Hematopoietic multipotent progenitor cell (in vitro differentiated cells): ENCODE measurements at places on chromosomes 2 and 18.

- no peak for DNase-seq
These were observed 40.9 kb downstream of the GULP1 start for GRCh38 chr2:188332619-188333018.

GRCh38 chr18:62577765-62578164, 54.9 kb downstream of the ZCCHC2 start:
- no peak for DNase-seq

GRCh38 chr2:45224321-45224992, 215.2 kb upstream of the SIX2 start:
- DNase-seq: peak; percentile 49

- DNase-seq: no peak
These were observed 59.8 kb downstream of the GLS start for GRCh38 chr2:190940454-190940853.

GRCh38 chr2:102233132-102233884, 46.5 kb downstream of the IL1RL2 start:
- no peak for DNase-seq

GRCh38 chr2:37343537-37344434, 644 bp upstream of the QPCT start:
- DNase-seq: no peak

- DNase-seq: no peak
These were observed 60.4 kb upstream of the SEC11C start for GRCh38 chr18:59079264-59079663.

DNA sequence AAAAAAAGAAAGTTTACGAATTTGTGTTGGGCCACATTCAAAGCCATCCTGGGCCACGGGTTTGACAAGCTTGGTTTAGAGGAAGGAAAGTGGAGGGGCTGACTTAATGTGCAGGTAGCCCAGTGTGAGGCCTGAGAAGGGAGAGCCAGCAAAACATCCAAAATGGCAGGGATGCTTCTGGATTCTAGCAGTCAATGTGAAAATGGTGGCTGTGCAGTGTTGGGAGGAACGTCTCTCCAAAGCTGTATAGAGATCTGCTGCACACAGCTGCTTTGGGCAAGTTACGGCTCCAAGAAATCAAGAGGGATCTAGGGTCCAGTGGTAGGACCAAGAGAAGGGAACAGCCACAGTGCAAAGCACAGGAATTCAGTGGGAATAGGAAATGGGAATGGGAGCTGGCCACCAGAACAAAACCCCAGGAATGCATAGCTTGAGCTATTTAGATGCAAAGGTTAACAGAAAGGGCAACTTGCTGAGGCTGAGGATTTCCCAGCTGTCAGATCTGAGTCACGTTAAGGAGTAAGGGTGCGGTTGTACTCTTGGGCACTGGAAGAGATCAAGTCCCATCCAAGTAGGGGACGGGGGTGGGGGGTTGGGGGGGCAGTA, 70.6 kb downstream of the B3GNT2 start:
- DNase-seq: no peak

DNA sequence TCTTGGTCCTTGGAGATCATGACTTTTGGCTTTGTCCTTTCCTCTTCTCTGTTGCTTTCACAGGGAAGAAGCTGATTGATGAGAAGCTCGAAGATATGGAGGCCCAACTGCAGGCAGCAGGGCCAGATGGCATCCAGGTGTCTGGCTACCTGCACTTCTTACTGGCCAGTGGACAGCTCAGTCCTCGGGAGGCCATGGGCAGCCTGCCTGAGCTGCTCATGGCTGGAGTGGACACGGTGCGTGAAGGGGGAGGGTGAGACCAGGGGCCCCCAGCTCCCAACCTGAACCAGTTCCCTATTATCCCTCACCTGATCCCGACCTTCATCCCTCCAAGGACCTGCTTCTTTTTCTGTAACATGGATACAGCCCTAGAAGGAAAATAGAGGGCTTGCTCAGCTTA, 18.7 kb downstream of the PRKAG3 start:
- no peak for DNase-seq

- no peak for DNase-seq
These were observed 145.1 kb downstream of the PIEZO2 start for GRCh38 chr18:11004294-11004693.

DNA sequence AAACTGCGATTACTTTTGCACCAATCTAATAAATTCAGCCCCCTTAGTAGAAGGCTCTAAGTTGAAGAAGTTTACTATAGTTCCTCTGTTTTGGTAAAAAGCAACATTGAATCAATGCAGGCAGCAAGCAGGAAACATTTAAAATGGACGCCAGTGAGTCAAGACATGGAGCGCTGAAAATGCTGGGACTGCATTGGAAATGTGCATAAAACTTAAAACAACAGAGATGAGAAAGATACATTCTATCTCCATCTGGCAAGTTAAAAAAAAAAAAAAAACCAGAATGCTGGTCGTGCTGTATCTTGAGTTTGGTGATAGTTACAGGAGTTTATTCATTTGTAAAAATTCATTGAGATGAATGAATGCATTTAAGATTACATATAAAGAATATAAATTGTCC, 117.0 kb upstream of the TWIST2 start:
- no peak for DNase-seq

DNA sequence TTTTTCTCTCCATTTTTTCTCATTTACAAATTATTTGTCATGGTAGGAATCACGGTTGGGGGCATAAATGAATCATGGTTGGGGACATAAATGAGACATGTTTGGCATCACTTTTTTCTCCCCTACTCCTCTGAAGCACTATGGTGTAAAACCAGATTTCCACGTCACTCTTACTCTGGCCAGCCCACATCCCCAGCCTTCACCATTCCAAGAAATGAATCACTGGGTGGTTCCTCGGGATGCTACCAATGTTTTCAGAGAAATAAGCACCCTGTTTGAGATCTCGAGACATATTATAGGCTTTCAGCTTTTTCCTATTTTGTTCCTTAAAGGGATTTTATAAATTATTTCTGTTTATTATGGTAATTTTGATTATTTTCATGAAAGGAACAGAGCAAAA, 155.0 kb upstream of the SLC8A1 start:
- DNase-seq: no peak

DNA sequence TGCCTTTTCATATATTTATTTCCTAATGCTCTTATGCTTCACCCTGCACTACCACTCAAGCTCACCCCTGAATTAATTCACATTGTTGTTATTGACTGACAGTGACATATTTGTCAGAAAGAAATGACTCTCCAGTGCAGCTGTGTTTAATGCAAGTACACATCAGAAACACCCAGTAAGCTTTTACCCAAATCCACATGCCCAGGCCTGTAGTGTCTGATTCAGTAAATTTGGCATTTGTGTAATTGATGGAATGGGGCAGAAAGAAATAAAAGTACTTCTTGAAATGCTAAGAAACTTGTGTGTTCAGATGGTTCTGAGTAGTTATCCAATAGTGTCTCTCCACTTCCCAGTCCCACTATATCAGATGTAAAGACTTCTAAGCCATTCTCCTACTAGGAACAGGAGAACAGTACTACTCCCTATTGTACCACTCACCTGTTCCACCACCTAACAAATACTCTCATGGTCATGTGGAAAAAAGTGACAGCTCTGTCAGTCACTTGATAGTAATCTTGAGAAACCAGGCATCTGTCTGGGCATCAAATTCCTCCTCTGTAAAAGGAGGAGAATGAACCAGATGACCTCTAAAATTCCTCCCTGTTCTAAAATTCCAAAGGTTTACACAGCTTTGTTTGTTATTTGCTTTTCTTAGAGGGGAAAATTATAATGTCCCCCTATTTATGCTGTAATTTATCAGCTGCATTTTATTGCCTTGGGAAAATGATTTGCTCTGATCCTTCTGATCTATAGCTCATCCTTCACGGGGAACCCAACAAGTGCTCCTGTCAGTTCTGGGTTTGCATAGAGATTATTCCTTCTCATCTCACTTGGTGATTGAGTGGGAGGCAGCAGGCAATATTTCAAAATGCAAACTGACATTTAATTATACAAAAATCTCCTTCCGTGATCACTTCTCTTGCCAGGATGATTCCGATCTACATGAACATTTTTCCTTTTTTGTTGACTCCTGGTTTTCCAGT, 70.9 kb downstream of the ZNF385B start:
- no peak for DNase-seq

GRCh38 chr18:75267643-75268363, 57.2 kb downstream of the TSHZ1 start:
- DNase-seq: no peak

DNA sequence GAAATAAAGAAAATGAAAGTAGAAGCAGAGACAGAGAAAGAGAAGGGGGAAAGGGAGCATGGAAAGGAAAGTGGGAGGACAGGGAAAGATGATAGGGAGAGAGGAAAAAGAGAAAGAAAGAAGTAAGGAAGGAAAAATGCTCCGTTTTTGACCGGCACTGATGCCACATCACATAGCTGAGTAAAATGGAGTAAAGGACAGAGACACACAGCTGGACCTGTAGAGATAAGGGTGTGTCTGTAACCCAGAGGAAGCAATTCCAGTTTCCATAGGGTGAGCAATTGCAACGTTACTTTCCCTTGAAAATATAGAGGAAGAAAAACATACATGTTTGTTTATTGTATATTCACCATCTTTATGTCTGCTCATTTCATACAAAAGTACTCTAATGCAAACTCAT, 1866.9 kb upstream of the PIK3C3 start:
- no peak for DNase-seq

GRCh38 chr18:59055345-59056032, 84.2 kb upstream of the SEC11C start:
- no peak for DNase-seq

DNA sequence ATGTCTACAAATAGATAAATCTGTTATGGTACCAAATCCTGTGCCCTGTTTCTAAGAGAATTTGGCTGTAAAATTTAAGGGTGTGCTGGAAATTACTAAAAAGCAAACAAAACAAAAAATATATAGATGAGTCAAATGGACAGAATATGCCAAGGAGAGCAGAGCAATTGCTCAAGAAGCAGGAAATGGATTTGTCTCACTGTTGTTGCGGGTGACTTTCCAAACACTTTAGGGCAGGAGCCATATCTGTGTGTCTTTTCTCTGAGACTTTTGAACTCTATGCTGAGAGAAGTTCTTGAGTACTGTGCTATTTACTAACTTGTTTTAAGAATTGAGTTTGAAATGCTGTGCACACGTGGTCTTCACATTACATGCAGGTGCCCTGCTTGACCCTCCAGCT, 221.7 kb downstream of the PHLPP1 start:
- DNase-seq: no peak

DNA sequence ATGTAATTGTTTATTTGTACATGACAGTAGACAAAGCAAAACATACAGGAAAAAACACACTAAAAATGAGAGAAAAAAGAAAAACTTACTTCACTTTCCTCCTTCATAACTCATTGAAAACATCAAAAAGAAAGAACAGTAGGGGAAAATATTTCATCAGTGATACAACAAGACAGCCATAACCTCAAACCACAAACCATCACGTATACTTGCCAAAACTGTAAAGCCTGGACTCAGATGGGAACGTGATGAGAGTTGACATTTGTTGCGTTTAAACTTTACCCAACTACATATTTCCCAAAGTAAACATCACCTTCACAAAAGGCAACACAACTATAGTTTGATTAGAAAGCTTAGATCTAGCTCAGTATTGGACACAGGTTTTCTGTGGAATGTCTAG, 278.2 kb upstream of the COL3A1 start:
- no peak for DNase-seq

DNA sequence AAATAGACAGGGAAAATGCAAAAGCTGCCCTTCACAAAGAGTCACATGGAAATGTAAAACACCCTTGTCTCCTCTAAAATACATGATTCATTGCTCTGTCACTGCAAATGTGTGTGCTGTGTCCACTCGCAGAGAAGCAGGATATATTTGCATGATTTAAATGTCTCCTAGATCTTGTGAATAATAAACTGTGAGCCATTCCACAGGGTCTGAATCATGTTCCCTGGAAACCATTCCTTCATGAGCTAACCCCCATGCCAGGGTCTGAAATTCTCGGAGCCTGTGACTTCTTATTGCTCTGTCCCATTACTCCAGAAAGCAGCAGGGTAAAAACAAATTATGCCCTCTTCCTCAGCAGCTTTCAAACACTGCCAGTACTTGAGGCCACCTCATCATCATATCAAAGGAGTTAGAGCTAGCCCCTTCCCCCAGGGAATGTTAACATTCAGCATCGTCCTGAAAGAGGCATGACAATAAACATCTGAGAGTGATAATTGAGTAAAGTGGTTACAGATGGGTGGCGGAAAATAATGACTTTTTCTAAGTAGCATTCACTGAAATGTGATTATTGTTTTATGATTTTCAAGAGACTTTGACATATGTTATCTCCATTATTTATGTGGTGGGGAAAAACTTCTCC, 11.7 kb upstream of the CNGA3 start:
- no peak for DNase-seq

DNA sequence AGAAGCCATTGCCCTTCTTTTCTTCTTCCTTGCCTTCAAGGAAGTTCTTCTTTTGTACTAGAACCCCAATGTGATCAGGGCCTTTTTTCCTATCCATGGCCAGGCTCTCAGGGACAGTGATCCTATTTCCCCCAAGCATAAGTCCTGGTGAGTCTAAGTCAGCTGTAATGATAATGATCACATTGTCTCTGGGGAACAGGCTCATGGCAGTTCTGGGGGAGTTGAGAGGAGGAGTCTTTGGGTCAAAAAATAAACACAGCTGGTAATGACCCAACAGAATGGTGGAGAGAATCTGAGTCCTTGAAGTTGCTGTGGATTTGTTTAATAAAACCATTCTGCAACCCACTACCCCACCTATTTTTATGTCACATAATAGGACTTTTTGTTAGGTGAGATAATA, 96.6 kb downstream of the SOCS6 start:
- DNase-seq: no peak

DNA sequence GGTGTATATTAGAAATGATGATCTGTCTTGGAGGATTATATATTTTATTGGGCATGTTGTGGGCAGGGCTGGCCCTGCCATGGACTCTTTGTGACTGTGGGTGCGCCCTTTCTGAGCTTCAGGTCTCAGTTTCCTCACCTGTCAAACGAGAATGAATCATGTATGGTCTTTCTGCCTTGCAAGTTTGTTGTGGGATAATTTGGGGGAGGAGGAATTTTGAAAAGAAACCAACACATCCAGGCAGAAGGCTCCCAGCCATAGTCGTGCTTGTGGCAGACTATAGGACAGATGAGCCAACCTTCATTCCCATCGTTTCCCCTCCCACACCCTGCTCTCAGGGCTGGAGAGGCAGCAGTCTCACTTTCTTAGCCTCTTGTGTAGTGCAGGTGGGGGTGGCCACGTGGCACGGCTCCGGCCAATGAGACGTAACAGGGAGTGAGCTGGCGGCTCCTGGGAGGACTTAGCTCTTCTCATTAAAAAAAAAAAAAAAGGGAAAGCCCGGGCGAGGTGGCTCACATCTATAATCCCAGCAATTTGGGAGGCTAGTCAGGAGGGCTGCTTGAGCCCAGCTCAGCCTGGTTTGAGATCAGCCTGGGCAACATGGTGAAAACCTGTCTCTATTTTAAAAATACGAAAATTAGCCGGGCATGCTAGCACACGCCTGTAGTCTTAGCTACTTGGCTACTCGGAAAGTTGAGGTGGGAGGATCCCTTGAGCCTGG, 63.1 kb downstream of the RHOB start:
- no peak for DNase-seq
